ENCODE measurements at places on chromosomes 4 and X.

- no peak for DNase-seq
Measured at GRCh38 chr4:157713342-157713741, 459.5 kb downstream of the GASK1B start.

GRCh38 chrX:1444561-1445500, 7.9 kb downstream of the ASMTL start:
- no peak for DNase-seq

DNA sequence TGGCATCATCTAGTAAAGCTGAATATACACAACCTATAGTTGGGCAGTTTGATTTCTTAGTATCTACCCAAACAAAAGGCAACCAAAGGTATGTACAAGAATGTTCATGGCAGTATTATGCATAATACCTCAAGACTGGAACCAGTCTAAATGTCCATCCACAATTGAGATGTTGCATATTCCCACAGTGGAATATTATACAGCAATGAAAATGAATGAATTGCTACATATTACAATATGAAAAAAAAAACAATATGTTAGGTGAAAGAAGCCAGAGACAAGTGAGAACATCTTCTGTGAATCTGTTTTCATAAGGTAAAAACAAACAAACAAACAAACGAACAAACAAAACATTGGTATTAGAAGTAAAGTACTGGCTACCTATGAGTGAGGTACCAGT, 11.6 kb upstream of the RAB28 start:
- no peak for DNase-seq

- no peak for DNase-seq
Measured at GRCh38 chrX:108177351-108178142, 86.0 kb downstream of the ATG4A start.

GRCh38 chr4:123096038-123096437, 173.6 kb upstream of the NUDT6 start:
- DNase-seq: no peak

GRCh38 chrX:19624739-19625138, 109.4 kb upstream of the MAP3K15 start:
- DNase-seq: no peak
